ENCODE measurements at places on chromosomes 2 and 18.

GRCh38 chr2:203891474-203891873, 23.9 kb downstream of the CTLA4 start:
- no peak for DNase-seq

- DNase-seq, result no peak
These were observed 26.0 kb downstream of the CROCC2 start for GRCh38 chr2:240932001-240932723.

- DNase-seq, result no peak
These were observed 238.6 kb downstream of the TWIST2 start for GRCh38 chr2:239086325-239087020.

- no peak for DNase-seq
These were observed 247.8 kb upstream of the KLHL29 start for GRCh38 chr2:23137166-23137565.

DNA sequence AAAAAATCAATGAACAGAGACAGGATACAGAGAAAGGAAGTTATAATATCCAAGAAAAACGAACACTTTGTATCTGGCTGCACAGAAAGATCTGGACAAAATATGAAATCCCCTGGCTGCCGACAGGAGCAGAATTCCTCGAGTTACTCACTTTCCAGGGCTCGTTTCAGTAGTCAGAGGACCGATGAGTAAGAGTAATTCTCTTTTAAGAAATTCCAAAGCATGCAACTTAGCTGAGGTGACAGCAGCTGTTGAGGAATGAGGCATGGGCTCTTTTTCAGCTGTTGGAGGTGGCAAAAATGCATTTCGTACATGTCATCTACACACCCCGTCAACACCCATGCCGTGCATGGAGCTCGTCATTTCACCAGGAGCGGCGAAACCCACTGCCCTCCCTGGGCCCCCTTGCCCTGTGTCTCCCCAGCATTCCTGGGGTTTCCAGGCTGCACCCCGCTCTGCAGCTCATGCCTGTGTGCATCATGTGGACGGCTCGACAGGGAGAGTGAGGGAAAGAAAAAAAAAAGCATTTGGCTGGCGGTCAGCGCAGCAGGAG, 210.8 kb upstream of the SMIM21 start:
- no peak for DNase-seq

DNA sequence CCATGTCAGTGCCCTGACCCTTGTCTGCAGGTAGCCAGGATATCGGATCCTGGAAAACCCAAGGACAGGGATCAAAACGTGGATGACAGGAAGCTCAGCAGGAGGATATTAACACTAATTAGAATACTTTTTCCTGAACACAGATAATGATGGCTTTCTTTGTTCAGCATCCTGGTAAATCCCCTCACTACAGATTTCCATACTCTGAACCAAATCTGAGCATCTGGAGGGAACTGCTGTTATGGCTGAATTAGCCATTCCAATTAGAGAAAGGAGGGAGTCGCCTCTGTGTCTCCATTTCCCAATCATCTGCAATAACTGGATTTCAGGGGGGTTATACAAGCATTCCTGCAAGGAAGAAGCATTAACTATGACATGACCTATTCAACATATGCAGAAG, 24.4 kb downstream of the CXCR4 start:
- DNase-seq, result no peak

- no peak for DNase-seq
These were observed 64.6 kb upstream of the MYO3B start for GRCh38 chr2:170113168-170113894.

GRCh38 chr2:126719833-126720351, 63.9 kb downstream of the GYPC start:
- no peak for DNase-seq

All from cortex of kidney (tissue), 1 donor.